ENCODE measurements at places on chromosomes 6 and 20.
A peak's percentile ranks its signal among the peaks of the same experiment; 100 is the strongest.

DNA sequence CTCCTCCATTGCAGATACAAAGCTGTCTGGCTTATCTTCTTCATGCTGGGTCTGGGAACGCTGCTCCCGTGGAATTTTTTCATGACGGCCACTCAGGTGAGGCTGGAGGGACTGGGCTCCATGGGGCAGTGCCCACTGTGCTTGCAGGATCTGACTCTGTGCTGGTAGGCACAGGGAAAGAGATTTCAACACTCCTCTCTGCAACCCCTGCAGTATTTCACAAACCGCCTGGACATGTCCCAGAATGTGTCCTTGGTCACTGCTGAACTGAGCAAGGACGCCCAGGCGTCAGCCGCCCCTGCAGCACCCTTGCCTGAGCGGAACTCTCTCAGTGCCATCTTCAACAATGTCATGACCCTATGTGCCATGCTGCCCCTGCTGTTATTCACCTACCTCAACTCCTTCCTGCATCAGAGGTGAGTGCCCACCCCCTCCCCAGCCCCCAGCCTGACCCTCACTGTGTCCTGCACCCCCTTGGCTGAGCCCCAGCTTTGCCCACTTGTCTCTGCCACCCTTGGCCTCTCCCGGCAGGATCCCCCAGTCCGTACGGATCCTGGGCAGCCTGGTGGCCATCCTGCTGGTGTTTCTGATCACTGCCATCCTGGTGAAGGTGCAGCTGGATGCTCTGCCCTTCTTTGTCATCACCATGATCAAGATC is 6.1 kb downstream of the SLC29A1 start:
- no peak for DNase-seq

- DNase-seq = no peak
These were observed 18.8 kb downstream of the CFAP61 start for GRCh38 chr20:20070871-20071726.

- no peak for DNase-seq
These were observed 54.4 kb downstream of the TGM2 start for GRCh38 chr20:38110525-38111178.

GRCh38 chr6:79574630-79575225 is 37.5 kb upstream of the LCA5 start:
- no peak for DNase-seq

- DNase-seq = no peak
These were observed 70.6 kb downstream of the NRN1 start for GRCh38 chr6:5936140-5936539.

DNA sequence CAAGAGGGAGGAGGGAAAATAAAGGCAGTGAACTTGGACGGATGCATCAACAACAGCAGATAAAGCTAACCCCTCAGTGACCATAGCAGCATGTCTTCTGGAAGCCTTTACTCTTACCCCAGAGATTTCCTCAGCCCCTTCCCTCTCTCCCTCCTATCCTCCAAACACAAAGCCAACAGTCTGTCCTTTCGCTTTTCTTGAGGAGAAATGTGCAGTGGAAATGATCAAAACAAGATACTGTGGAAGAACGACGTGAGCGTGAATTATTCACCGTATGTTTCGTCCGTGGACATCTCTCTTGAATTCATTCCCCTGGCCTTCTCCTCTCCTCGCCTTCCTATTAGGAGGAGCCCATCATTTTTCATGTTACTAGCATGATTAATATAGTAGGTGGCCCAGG is 8.5 kb downstream of the NRN1 start:
- no peak for DNase-seq

DNA sequence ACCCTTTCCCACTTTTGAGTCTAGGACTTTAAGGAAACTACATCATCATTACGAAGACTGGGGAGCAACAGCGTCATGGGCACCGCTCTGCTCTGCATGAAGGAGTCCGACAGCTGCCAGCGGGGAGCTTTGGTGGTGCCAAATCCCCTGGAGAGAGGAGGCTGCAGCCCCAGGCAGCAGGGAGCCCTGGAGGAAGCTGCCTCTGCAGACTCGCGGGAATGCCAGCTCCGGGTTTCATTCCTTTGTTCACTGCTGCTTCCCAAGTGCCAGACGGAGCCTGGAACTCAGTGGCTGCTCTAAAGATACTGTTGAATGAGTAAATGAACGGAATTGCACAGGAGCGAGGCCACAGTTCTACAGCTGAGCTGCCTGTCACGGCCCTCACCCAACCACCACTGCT is 196.5 kb upstream of the THBS2 start:
- no peak for DNase-seq

- DNase-seq = no peak
These were observed 186.9 kb downstream of the AIG1 start for GRCh38 chr6:143247586-143247985.

DNA sequence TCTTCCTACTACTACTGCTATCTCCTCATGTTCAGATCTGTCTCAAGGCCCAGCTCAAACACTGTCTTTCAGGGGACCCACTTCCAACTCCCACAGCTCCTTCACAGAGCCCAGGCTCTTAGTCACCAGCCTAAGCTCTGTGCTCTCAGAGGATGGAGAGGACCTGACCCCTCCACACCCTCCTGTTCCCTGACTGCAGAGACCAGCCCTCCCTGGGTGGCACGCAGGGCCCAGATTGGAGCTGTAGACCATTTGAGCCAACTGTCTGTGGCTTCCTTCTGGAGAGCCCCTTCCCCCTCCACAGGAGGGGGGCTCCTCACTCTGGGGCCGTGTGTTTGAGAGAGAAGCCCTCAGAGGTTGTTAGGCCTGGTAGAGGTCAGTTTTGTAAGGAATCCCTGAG is 9.8 kb downstream of the SNPH start:
- no peak for DNase-seq

GRCh38 chr6:108782179-108783041 is 65.8 kb upstream of the ARMC2 start:
- DNase-seq = peak; percentile 70

DNA sequence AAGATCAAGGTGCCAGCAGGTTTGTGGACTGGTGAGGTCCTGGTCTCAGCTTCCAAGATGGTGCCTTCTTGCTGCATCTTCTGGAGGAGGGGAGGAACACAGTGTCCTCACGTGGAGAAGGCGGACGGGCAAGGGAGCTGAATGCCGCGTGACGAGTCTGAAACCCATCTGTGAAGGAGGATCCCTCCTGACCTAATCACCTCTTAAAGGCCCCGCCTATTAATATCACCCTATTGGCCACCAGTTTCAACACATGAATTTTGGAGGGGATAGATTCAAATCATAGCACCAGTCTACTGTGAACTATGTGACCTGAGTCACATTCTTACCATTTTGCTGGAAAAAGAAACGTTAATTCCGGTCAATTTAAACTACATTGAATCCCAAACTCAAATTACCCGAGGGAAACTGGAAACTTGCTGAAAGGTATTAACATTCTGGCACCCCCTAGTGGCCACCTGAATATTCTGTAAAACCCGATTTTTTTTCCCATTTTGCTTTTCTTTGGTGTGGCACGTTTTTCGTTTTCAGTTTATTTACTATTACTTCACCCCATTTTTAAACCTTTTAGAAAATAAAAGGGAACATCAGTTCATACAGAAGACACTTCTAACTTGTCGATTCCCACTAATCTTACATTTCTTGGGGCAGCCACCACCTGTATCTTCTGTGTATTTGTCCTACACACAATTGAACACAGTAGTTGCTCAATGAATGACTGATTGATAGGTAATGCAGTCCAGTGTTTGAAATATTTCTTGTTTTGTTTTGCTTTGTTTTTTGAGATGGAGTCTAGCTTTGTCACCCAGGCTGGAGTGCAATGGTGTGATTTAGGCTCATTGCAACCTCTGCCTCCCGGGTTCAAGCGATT is 17.9 kb upstream of the CCDC170 start:
- DNase-seq = peak; percentile 30

- no peak for DNase-seq
These were observed 804.4 kb upstream of the FLRT3 start for GRCh38 chr20:15141861-15142260.

DNA sequence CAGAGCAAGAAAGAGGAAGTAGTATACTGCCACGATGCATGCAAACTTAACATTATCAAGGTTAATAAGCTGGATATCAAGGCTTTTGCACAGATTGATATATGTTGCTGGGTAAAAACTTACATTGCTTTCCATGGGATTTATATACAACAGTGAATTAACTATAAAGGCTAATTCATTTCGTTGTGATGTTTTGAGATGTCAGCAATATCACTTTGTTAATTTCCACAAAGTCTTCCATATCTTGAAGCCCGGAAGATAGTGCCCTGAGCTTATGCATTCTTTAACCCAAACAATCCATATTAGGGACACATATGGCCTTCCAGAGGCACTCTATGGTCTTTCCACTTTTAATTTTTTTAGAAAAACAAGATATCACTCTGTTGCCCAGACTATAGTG is 603.5 kb downstream of the MAFB start:
- no peak for DNase-seq

DNA sequence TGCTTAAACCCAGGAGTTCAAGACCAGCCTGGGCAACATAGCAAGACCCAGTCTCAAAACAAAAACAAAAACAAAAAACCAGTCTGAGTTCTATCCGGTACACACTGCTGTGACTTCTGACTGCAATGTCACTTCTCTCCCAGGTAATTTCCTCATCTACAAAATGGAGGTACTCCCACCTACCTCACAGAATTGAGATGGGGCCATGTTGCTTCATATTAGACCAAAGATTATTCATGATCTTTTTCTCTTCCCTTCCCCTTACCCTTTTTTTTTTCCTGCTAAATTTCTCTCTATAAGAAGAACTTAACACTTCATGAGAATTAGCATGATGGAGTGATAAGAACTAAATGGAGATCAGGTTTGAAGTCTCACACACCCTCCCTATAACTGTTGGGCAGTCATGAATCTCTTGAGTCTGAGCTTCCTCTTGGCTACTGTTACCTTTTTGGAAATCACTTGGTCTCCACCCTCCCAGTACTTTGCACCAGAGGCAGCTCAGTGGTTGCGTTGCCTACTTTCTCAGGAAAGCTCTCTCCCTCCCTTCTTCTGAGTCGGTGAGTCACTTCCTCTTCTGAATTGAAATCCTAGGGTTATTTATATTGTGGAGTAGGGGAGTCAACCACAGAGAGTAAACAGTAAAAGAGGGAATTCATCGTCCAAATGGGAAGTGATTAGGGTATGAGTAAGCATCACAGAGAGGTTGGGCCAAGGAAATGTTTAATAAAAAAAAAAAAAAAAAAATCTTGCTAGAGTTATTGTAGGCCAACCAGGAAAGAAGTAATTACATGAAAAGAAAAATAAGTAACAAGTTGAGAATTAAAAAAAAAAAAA is 59.9 kb upstream of the MAP7 start:
- no peak for DNase-seq

DNA sequence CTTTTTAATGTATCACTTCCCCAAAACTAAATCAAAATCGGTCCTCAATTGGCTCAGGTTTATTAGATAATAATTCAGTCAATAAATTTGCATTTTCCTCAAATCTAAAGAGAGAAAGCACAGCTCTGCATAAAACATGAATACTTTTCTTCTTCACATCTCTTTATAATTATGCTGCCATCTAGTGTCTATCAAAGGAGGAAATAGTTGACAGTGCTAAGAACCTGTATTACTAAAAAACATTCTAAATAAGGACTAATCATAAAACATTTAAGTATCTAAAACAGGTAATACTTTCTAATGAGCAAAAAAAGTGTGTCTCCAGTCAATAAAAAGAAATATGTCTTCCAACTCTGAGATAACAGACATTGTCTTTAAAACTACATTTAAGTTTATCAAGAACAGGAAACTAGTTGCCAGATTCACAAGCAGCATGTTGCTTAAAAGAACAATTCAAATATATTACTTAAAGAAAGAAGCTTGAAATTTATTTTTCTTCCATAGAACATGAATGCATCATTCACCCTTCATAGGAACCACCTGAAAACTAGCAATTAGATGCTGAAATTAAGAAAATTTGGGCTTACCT is 56.5 kb upstream of the DST start:
- no peak for DNase-seq

- DNase-seq = no peak
These were observed 84.6 kb upstream of the TCF21 start for GRCh38 chr6:133804265-133804664.

DNA sequence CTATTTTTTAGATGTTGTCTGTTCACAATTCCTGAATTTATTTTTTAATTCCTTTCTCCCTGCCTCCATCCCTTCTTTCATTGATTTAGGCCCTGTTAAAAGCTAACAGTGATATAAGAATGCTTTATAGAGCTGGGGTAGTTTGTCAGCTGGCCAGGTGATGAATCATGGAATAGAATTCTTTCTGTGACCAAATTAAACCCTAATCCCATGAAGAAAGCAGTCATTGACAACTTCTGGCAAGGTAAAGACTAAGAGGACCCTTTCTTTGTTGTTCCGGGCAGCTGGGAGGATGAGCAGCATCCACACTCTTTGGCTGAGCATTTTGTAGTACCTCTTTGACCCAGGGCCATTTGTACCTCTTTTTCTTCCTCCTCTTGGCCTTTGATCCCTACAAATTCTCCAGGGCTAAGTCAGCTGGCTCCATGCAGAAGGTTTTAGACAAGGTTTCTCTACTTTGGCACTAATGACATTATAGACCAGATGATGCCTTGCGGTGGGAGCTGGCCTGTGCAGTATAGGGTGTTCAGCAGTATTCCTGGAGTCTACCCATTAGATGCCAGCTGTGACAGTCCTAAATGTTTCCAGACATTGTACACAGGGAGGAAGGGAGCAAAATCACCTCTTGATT is 102.9 kb downstream of the SLX4IP start:
- no peak for DNase-seq

DNA sequence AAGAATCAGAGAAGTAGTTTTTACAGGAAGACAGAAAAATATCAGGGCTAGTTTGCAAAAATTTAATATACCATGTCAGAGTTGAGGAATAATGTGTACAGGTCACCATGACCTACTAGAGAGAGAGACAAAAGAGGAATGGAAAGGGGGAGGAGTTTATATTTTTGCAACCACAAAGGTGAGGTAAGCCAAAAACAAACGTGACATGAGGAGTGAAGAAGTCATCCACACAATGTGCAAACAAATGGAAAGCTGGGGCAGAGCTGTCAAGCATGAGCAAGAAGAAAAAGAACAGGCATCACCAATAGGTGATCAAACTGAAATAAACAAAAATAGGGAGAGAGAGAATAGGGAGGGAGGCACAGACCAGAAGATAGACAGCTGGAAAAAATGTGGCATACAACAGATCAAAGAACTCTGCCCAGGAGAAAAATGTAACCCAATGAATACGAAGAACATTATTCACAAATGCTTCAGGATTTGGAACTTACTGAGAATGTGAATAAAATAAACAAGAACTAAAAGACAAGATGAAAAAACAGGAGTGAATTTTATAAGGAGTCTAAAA is 15.5 kb downstream of the RARS2 start:
- DNase-seq = no peak

- no peak for DNase-seq
These were observed 916 bp upstream of the SUN5 start for GRCh38 chr20:33005132-33005566.

GRCh38 chr6:76703285-76703684 is 630.8 kb upstream of the IMPG1 start:
- no peak for DNase-seq

- DNase-seq = no peak
These were observed 140.7 kb upstream of the MCHR2 start for GRCh38 chr6:100134703-100135102.

GRCh38 chr6:132286298-132287019 is 114.8 kb downstream of the MOXD1 start:
- DNase-seq = no peak

- no peak for DNase-seq
These were observed 42.4 kb downstream of the PACRG start for GRCh38 chr6:162770136-162770535.

Measured in stimulated activated CD4-positive, alpha-beta T cell treated with anti-CD3 and anti-CD28 coated beads, Interleukin-2, amount 100 ng/mL, for 4 hours (primary cell).